ENCODE measurements at places on chromosomes 12 and 14.

GRCh38 chr12:110791589-110791988, 48.9 kb upstream of the PPP1CC start:
- DNase-seq: no peak

DNA sequence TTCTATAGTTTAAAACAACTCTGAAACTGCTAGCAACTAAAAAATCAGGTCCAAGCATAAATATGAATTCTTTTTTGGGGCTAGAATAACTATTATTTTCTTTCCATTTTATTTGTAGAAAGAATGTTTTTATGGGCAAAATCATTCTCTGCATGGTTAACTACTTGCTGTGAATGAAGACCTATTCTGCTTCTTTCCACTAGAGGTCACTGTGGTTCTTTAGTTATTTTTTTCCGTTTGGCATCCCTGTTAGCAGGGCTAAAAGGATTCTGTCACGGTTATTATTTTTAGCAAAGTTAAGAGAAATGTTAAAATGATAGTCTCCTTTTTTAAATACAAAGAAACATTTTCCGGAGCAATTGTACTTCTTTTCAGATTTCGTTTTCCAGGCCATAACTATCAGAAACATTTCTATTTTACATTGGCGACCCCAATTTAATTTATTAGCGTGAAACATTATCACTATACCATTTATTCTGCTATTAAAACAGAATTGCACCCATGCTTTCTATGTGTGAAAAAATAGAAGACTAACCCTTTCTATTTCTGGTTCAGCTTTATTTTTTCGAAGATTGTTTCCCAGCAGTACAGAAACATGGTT, 404.8 kb downstream of the ATP23 start:
- DNase-seq: no peak

DNA sequence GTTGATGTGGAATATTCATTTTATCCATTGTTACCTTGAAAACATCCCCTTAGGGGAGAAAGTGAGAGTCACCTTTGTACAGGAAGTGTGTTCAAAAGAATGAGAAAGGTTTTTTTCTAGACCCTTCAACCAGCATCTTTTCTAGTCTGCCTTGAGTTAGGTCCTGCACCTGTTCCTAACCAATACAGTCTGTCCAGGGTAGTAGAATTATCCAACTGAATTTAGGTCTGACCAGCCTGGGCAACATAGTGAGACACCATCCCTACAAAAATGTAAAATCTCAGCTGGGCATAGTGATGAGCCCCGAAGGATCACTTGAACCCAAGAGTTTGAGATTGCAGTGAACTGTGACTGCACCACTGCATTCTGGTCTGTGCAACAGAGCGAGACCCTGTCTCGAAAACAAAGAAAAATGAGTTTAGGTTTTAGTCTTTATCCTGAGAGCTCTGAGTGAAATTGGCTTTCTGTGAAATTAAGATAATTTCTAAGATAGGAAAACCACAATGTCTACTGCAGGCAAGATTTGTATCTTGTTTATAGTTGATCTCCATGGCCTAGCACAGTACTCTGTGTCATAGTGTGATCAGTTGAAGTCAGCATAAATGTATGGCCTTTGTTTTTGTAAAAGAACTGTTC, 25.2 kb downstream of the ARHGAP5 start:
- DNase-seq: no peak

DNA sequence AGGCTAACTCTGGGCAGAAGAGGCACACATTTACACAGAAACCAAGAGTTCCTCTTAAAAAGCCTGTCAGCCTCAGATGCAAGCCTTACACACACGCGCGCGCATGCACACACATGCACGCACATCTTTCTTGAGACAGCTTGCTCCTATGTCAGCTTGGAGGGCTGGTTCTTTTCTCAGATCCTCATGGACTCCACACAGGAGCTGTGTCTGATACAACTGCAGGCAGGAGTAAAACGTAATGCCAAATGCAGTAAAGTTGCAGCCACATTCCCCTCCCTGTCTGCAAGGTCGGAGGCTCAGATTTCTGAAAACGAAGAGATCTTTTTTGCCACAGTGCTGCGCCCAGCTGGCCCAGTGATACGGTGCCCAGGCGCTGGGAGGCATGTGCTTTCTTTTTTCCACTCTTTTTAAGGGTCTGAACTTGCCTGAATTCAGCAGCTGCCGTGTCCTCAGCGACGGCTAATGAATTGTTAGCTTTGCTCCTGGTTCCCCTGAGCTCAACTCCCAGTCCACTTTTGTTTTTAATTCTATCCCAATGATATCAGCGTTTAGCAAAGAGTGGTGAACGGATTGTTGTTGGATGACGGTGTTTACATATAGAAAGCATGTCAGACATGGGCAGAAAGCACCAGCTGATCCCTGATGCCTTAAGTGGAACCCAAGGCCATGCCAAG, 72.9 kb upstream of the FOXN3 start:
- DNase-seq: no peak

GRCh38 chr12:67357376-67358125, 88.4 kb downstream of the CAND1 start:
- DNase-seq: no peak

GRCh38 chr12:80684077-80684495, 23.3 kb upstream of the MYF6 start:
- DNase-seq: no peak

GRCh38 chr12:6277982-6278438, 32.5 kb upstream of the PLEKHG6 start:
- DNase-seq: peak; percentile 54

DNA sequence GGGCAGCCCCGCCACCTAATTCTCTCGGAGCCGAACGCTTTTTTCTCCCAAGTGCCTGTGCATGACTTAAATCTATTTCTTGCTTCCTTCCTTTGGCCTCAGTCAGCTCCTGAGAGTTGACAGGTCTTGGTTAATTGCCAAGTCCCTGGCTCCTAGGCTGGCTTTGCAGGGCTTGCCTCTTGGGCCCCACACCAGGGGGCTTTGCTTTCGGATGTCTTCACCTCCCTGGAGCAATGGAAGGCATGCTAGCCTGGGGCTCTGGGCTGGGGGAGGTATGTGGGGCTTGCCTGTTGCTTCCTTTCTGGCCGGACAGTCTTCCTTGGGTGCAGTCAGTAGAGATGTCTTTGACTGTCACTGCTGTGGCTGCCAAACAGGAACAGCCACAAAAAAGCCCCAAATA, 2.2 kb upstream of the KRT80 start:
- DNase-seq: no peak

- DNase-seq: no peak
Observed at GRCh38 chr12:105839629-105840127, 299.1 kb downstream of the NUAK1 start.

- no peak for DNase-seq
Observed at GRCh38 chr12:25058658-25059058, 109.8 kb upstream of the BCAT1 start.

GRCh38 chr12:12985817-12986408, 14.2 kb downstream of the HEBP1 start:
- DNase-seq: no peak

DNA sequence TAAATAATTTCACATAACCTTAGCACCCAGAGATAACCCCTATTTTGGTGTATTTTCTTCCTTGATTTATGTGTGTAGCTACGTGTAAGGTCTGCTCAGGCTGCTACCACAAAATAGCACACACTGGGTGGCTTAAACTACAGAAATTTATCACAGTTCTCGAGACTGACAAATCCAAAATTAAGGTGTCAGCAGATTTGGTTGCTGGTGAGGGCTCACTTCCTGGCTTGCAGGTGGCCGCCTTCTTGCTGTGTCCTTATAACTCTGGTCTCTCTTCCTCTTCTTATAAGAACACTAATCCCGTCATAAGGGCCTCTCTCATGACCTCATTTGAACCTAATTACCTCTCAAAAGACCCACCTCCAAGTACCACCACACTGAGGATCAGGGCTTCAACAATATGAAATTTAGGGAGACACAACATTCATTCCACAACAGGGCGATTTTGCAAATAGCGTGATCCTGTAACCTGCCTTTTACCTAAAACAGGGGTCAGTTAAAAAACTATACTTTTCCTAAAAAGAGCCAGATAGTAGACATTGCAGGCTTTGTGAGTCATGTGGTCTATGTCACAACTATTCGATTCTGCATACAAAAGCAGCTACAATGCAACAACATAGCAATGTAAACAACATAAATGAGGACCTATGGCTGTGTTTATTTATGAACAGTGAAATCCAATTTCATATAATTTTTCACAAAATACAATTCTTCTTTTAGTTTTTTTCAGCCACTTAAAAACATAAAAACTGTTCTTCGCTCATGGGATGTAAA, 371.7 kb downstream of the DPF3 start:
- no peak for DNase-seq

DNA sequence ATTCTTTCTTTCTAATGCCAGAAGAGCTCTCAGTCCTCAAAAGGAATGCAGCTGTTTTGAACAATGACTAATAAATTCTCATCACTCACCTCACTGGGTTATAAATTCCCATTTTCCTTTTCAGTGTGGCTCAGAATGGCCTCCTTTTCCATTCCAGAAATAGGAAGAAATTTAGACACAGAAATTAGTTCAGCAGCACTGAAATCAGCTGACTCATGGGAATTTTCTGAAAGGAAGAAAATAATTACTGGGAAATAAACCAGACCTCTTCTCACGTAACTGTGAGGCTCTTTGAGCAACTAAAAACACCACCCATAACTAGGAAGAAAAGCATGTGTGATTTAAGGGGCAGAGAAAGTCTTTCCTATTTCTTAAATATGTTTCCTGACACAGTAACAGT, 23.8 kb downstream of the CD163 start:
- no peak for DNase-seq

- DNase-seq: no peak
Observed at GRCh38 chr12:112304436-112304835, 77.8 kb downstream of the HECTD4 start.

DNA sequence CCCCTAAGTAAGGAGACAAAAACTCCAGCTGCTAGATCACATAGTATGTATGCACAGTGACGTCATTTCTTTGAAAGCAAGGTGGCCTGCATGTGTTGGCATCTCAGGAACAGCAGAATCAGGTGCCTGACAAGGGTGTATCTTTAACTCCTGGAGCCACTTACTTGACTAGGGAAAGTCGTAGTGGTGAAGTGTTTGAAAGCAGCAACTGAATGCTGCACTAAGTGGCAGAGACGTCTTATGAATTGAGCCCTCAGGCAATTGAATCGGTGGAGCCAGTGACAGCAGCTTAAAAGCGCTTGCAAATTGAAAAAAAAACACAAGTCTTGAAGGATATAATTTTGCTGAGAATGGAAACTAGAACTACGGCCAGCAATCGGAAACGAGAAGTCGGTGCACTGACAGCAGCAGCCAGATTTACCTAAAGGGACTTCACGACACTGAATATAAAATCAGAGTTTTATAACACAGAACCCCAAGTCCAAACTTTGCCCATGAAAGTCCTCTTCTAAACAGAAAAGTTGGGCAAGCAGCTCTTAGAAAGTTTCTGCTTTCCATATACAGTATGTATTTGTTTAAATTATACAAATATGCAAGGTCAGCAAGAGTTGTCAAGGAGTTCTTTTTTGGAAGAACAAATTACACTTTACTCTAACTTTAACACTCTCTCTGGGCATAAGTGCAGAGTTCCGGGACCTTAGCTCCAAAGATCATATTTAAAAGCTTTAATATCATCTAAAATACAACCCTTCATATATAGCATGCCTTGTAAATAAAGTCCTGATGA, 1.1 kb downstream of the IGF1 start:
- DNase-seq: no peak

DNA sequence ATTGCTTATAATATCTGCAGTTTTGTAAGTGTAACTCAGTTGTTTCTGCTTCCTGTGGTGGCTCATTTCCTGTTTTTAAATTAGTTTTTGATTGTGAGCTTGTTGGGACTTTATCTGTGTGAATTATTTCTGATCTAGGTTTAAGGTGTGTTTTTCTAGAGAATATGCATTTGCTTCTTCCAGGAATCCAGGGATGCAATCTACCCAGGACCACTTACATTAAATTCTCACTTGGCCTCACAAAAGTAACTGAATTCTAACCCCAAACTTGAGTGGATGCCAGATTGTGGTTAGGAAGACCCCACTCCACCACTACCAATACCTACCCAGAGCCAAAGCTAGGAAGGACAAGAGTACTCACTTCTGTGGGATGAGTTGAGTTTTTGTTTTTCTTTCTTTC, 11.9 kb downstream of the STYX start:
- DNase-seq: no peak

DNA sequence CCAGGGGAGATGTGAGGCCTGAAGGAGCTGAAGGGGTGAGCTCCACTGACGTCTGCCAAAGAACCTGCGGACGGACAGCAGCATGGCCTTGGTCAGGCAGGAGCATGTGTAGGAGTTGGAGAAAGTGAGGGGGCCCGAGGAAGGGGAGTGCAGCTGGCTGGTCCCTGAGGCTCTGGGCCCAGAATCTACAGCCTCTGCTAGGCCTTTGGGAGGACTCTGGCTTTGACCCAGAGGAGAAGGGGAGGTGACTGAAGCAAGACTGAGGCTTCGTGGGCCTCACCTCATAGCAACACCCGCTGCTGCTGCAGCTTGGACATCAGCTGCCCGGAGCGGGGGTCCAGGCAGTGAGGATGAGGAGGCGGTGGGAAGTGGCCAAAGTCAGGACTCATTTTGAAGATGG, 216.6 kb upstream of the FKBP4 start:
- no peak for DNase-seq
